ENCODE measurements at places on chromosomes 11 and 22.

DNA sequence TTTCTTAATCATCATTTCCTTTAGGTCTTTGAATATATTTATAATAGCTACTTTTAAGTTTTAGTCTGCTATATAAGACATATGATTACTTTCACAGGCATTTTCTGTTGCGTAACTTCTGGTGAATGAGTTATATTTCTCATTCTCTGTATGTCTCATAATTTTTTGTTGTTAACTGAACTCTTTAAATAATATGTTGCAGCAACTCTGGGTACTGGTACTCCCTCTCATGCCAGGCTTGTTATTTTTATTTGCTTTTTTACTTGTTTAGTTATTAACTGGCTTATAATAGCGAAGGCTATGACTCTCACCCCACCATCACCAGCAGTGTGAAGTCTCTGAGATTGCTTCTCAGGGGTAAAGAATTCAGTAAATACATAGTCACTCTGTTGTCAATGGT lies 524.2 kb upstream of the CHORDC1 start:
- DNase-seq: no peak

GRCh38 chr11:71428861-71429435 lies 19.2 kb downstream of the DHCR7 start:
- no peak for DNase-seq

- DNase-seq: no peak
These were observed 75.3 kb downstream of the PDE2A start for GRCh38 chr11:72598906-72599305.

DNA sequence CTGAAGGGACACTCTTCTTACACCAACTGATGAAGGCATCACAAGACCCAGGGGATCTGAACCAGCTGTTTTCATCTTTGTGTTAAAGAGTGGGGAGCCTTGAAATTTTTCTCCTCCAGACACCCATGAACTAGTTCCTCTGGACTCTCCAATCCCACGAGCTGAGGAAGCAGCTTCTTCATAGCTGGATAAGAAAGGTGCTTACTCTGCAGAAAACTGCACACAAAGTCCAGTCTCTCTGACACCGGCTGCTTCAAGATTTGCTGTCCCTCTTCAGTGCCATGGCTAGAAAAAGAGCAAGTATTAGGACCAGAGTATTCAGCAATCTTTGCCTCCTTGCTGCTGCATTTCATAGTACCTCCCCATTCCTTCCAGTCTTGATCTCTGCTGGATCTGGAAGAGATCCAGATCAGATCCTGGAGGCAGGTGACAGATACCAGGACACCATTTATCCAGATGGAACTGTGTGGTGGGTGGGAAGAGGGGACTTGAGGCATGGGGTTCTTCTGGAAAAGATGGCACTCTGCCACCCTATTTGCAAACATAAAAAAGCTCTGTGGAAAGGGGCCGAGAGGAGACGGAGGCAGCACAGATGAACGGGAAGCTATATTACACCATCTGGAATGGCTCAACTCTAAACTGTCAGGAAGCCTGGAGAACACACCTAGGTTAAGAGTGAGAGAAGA lies 25.5 kb downstream of the IL18BP start:
- no peak for DNase-seq

DNA sequence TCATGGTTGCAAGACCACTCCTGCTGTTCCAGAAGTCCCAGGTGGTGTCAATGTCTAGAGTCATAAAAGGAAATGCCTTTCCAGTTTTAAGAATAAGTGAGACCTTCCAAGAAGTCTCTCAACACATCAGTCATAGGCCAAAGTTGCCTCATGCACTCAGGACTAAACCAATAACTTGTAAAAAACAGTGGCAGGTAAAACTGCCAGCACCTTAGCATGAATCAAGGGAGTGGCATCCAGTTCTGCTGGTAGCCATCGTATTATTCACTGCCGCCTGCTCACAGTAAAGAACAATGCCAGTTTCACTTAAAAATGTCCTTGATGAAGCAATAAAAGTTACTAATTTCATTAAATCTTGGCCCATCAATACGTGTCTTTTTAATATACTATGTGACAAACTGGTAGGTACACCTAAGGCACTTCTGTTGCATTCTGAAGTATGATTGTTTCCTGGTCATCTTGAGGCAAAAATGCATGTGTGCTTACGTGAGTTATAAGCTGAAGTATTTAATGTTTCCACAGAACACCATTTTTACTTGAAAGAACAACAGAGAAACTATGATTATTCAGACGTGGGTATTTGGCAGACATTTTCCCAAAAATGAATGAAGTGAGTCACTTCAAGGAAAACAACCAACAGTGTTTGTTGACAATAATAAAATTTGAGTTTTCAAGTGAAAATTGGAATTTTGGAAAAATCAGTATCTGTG lies 125.2 kb upstream of the SNX19 start:
- no peak for DNase-seq

DNA sequence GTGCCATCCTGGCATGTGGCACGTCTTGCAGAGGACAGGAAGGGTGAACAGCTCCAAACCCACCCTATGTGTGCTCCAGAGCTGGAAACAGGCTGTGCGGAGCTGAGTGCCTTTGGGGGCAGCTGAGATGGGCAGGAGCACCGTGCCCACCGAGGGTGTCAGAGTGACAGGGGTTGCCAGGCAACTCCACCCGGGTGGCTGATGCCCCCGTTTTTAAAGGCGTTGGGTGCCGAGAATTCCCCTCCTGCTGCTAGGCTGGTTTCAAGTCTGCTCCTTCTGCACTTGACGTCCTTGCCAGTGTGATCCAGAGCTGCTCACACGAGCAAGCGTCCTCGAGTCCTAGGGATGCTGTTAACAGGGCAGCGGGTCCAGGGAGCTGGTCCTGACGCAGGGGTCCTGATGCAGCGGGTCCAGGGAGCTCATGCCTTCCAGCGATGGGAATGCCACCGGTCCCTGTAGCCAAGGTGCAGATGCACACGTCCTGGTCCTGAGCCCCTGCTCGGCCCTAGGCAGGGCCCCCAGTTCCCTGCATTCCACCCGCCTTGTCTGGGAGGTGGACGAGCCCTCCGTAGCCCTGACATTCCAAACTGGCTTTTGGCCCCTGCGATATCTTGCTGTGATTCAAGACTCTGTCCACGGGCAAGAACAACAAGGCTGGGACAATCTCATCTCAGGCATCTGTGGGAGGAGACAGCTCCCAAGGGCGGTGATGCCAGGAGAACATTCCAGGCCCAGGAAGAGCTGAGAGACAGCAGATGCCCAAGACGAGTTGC lies 4.9 kb downstream of the KCNQ1 start:
- DNase-seq: no peak

DNA sequence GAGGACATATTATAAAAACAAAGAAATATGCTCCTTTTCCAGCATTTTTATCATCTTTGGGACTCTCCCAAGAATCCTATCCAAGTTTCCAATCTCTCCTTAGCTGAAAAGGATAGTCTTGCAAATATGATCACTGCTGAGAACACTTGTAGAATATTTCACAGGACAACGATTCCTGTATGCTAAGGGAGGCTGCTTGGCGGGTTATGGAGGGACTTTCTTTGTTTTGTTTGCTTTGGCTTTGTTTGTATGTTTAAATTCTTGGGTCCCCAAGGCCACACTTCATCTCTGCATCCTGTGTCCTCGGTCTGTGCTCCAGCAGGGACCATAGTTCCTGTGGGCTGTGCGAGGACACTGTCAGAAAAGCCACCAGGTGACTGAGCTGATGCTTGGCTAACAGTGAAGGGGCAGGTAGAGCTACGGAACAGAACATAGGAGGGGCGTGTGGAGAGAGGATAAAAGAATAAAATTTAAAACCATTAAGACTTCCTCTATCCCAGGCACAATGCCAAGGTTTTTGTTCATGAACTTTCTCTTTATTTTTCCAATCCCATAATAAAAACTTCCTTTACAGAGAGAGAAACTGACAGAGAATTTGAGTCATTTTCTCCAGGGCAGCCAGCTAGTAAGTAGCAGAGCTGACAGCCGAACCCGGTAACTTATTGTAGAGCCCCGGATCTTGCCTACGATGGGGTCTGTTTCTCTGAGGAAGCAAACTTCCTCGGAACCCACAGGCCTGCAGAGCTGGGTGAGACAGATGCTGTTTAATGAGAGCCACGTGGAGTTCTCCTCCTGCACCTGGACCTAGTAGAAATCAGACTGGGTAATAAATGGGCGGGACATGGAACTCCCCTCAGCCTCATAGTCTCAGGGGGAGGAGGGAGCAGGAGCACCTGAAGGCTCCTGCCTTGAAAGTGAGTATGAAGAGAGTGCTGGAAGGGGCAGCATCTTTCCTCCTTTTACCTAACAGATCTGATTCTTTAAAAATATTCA lies at the start of gene IZUMO1R:
IZUMO1R (plus strand) TSS at position 615 of the 993 bp plus-strand sequence. CDS start 1,057 bp downstream, outside the sequence.
- no peak for DNase-seq

DNA sequence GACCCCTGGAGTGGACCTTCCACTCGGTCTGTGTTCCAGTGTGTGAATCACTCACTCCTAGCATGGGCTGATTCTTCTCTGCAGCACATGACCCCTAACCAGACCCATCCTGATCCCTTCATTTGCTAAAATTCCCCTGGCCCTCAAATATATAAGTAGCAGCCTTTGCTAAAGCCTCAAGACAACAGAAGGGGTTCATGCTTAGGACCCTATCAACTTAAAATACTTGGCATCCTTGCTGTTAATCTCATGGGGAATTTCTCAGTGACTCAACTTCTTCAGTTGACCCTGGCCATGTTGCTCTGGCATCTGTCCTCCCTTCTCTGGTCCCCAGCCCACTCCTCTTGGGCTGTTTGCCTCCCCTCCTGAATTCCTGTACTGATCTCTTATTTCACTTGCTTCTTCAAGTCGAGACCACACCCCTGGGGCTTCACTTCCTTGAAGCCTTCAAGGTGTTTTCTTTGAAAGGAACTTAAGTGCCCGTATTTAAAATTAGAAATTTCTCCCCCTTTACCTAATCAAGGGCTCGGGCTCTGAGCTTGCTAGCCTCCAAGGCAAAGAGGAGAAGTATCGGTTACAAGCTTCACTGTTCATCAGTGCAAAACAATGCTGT lies 23.6 kb downstream of the NNMT start:
- no peak for DNase-seq

- DNase-seq: no peak
These were observed 86.5 kb upstream of the B3GAT1 start for GRCh38 chr11:134498326-134499139.

DNA sequence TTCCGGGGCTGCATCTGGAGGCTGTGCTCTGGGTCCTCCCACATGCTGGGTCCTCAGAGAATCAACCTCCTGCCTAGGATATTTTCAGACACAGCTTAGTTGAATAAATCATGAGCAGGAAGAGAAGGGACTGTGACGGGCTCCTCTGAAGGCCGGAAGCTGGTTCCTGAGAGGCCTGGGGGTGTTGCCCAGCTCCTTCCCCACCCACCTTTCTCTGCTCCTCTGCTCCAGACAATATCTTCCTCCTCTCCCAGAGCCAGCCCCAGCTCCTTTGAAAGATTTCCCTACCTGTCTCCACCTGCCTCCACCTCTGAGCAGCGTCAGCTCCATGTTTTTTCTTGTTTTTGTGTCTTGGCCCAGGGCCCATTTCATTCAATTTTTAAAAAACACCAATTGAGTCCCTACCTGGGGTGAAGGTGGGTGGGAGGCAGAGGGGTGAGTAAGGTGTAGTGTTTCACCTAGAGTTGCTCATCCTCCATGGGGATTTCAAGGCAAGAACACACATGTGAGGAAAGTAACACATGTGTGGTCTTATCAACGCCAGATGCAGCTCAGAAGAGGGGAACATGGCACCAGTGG lies 24.8 kb upstream of the THY1 start:
- no peak for DNase-seq

GRCh38 chr22:25942115-25942855 lies 200.3 kb downstream of the MYO18B start:
- DNase-seq: no peak

Measured in hematopoietic multipotent progenitor cell treated with erythropoietin and hydrocortisone succinate and interleukin-3 and kit ligand, for 17 days (in vitro differentiated cells).